ENCODE measurements at places on chromosomes 5 and 9.

- no peak for DNase-seq
These were observed 109.3 kb upstream of the TMEM161B start for GRCh38 chr5:88377705-88378656.

- DNase-seq, result no peak
These were observed 103.2 kb downstream of the FSTL4 start for GRCh38 chr5:133508845-133509741.

GRCh38 chr5:61263072-61263471 is 69.0 kb upstream of the ZSWIM6 start:
- no peak for DNase-seq

- no peak for DNase-seq
These were observed 49.2 kb downstream of the KCTD16 start for GRCh38 chr5:144219869-144220268.

DNA sequence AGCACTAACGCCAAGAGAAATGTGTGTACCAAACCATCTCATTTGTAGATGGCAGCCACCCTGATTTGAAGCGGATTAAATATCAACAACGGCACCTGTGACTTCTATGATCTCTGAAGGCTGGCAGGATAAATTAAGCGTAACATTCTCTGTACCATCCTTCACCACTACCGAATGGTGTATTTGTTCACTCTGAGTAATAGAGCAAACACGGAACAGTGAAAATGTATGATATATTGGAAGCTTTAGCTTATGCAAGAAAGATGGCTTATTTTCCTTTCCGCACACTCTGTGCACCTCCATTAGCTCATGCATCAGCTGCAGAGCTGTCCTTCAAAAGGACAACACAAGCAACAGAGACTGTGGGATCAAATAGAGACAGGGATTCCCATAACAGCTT is 431.1 kb downstream of the PRELID2 start:
- no peak for DNase-seq

- no peak for DNase-seq
These were observed 1.4 kb downstream of the MARCHF3 start for GRCh38 chr5:127028822-127029457.

DNA sequence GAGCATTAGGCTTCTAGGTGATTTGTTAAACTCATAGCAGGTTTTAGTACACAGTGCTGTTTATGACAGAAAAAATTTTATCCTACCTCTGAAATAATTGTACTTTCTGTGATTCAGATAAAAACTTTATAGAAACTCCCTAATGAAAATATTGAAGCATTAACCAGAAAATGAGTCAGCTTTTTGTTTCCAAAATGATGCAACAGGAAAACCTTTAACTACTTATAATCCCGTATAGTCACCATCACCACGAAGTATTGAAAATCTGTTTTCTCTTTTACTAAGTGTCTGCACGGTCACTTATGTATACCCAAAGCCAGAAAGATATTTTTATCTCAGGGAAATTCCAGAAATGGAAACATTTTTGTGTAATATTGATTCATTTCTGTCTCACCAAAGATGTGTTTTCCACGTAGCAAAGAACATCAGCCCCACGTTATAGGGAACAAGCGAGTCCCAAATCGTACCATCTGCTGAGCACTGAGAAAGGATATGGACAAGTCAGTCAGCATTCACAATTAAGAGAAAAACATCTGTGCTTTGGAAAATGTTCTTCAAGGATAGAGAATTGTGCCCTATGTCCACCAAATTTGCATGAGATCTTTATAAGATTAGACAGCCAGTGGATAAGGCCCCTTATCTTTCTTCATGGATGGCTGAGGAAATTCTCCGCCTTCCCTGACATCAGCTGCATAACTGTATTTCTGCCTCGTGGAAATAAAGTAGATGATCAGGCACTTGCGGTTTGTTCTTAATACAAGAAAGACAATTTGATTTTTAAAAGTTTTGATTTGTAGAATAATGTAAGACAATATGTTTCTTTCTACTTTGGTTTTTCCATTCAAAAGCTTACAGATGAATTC is 41.9 kb downstream of the TNFAIP8 start:
- no peak for DNase-seq

GRCh38 chr5:140295414-140295813 is 7.5 kb downstream of the PFDN1 start:
- DNase-seq, result no peak

All from NCI-H1930 (cell line).